ENCODE measurements at places on chromosomes 16 and 17.

DNA sequence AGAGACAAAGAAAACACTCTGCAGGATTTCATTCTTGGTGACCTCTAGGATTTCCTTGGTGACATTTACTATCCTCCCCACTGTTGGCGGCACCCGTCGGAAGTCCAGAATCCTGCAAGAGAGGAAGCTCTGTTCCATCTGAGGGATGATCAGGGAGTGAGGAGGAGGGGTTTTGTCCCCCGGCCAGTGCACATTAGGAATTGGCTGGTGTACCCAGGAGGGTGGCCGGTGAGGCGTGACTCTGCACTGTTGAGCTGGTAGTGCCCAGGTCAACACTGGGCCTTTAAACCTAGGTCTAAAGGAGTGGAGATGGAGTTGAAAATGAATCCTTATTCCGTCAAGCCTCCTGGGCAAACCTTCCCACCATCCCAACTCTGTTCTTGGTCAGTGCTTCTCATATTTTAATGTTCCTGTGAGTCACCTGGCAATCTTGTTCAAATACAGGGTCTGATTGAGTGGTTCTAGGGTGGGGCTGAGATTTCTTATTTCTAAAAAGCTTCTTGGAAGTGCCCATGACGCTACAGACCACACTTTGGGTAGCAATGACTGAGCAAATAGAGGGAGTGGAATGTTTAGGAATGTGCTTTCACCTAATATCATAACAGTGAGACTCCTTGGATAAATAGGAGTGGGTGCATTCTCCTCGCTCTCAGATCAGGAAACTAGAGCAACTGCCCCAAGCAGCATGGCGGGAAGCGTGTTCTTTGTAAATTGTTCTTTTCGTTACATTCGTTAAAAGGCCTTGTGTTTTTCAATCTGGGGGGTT, 30.7 kb downstream of the PRKAR1A start:
- DNase-seq = no peak

DNA sequence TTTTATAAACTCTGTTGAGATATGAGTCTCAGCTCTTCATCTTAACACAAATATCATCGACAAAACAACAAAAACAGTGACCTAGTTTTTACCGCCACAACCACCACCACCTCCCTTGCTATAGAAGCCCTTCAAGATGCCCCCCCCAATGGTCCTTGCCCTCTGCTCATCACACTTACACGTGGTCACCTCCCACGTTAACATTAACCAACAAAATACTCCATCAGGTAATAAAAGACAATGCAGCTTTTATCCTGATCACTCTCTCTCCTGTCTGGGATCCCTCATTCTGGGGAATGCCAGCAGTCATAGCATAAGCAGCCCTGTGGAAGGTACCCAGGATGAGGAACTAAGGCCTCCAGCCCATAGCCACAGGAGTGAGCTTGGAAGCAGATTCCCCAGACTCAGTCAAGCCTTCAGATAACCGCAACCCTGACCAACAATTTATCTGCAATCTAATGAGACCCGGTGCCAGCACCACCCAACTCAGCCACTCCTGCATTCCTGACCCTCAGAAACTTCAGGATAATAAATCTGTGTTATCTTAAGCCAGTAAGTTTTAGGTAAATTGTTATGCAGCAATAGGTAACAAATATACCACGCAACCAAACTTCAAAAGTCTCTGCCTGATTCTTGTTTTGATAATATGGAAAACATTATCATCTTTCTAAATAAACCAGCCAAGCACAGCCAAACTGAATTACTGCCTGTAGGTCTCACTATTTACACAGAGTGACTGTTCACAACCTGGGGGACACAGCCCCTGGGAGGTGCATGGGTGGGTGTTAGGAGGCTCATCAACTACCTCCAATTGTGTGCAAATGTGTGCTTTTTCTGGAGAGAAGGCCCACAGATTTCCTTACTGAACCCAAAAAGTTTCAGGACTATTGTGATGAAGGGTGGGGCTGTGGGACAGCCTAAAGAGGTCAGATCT, 6.1 kb downstream of the PECAM1 start:
- DNase-seq = peak; percentile 36

- no peak for DNase-seq
These were observed at the start of gene SEPTIN1 for GRCh38 chr16:30382111-30382881. Gene SEPTIN1 (minus strand): TSS chr16:30382561. CDS start chr16:30382542, 19 bp downstream.

DNA sequence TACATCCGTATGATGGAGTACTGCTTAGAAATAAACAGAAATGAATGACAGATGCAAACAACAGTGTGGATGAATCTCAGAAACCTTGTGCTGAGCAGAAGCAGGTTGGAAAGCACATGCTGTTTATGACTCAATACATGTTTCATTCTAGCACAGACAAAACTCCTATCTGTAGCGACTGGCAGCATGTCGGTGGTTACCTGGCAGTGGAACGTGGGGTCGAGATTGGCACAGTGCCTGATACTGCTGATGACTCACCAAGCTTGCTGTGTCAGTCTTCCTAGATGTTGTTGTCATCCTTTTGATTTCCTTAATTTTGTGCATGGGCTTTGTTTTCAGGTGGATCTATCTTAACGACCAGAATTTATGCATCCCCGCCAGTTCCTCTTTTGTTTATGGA, 62.1 kb downstream of the GAN start:
- no peak for DNase-seq

GRCh38 chr17:17326275-17326875, 23.2 kb downstream of the NT5M start:
- no peak for DNase-seq

All from NB4 (cell line).